NCI-H82 (cell line): ENCODE measurements at places on chromosomes 2 and 18.

- DNase-seq: peak; percentile 48
Measured at GRCh38 chr2:231017231-231017598, 20.1 kb upstream of the C2orf72 start.

DNA sequence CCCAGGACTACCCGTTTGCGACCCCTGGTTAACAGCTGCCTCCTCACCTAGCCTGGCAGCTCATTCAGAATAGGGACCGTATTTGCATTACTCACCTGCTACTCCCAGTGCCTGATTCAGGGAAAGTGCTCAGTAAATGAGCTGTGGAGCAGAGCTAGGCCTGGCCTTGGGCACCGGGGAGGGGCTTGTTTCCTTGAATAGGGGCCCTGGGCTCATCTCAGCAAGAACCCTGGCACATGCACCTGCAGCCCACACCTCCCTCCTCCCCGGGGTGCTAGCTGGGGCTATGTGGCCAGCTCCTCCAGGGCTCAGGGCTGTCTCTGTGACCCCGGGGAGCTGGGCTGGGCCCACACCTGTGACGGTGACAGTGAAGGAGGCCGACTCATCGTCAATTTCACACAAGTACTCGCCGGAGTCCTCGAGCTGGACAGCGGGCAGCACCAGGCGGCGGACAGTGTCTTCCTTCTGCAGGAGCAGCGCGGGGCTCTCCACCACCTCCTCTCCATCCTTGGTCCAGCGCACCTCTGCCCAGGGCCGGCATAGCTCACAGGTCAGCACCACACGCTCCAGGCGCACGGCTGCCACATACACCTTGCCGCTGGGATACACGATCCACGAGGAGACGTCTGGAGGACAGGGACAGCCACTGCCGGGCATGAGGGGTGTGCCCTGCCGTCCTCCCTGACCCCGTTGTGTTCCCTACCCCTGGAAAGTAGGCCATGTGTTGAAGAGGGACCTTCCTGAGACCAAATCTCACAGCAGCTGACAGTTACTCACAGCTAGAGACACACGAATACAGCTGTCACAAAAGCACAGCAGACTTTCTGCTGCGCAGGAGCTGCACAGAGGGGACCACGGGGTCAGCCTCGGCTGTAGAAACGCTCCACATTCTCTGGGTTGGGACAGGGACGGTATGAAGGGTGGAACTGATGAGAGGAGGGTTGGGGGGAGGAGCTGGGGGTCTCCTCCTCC, 9.0 kb downstream of the OBSL1 start:
- DNase-seq: no peak

- peak; percentile 58 for DNase-seq
Measured at GRCh38 chr2:85547089-85547858, 8.3 kb downstream of the MAT2A start.

- DNase-seq: no peak
Measured at GRCh38 chr2:220660277-220661145, 911.6 kb downstream of the EPHA4 start.

DNA sequence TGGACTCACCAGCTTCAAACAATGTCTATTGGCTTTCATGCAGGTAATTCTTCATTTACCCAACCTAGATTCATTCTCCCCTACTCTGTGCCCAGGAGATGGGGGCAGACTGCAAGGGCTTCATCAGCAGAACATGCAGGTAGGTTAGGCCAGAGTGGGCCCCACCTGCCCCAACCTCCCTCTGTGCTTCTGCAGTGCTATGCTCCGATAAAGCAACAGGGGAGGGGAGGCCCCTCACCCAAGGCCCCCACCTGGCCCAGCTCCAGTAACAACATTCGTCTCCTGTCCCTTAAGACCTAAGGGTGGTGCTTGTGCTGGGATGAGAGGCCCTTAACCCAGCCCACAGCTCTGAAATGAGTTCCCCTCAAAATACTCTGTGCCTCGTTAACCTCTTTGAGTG, 16.7 kb upstream of the GYPC start:
- no peak for DNase-seq

DNA sequence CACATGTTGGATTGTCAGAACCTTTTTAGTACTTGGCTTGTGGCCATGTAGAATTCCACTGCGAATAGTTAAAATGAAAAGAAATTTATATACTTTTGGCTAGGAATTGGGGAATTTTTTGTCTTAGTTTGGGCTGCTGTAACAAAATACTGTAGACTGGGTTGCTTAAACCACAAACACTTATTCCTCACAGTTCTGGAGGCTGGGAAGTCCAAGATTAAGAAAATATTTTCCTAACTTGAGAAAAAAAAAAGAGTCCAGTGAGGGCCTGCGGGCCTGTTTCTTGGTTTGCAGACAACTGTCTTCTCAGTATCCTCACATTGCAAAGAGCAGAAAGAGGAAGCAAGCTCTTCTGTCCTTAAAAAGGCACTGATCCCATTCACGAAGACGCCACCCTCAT, 81.9 kb downstream of the CD226 start:
- no peak for DNase-seq

- DNase-seq: no peak
Measured at GRCh38 chr2:96887493-96888012, 17.7 kb upstream of the SEMA4C start.

DNA sequence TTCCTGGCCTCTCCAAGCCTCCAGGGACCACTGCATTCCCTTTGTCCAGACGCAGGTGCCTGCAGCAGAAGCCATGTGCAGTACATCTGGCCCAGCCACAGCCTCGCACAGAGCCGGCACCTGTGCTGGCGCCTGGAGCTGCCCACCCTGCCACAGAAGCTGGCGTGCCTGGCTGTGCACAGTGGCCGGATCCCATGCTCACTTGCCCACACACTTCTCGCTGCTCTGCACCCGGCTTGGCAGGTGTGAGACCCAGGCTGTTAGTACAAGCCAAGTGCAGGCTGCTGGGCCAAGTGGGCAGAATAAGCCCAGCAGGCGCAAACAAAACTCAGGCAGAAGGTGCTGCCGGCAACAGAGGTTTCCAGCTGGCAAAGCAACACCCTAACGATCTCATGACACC, 124.5 kb upstream of the CCDC150 start:
- no peak for DNase-seq

DNA sequence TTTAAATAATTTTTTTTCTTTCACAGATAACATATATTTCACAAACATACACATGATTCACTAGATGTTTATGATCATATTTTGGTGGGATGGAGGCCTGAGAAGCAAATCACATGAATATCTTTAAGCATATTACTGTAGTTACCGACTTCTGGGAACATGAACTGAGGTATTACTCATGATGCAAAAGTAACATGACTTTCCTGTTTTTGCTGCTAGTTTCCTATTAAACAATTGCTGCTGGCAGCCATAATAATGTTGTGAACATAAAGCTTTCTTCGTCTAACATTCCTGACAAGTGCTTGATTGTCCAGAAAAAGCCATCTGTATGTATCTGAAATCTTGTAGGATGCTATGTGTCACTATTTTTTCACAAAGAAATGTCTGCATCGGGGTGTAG, 145.4 kb downstream of the MTX2 start:
- DNase-seq: no peak

GRCh38 chr2:25749676-25750075, 76.3 kb upstream of the DTNB start:
- DNase-seq: no peak

- DNase-seq: peak; percentile 58
Measured at GRCh38 chr2:139162456-139162855, 382.3 kb upstream of the NXPH2 start.

DNA sequence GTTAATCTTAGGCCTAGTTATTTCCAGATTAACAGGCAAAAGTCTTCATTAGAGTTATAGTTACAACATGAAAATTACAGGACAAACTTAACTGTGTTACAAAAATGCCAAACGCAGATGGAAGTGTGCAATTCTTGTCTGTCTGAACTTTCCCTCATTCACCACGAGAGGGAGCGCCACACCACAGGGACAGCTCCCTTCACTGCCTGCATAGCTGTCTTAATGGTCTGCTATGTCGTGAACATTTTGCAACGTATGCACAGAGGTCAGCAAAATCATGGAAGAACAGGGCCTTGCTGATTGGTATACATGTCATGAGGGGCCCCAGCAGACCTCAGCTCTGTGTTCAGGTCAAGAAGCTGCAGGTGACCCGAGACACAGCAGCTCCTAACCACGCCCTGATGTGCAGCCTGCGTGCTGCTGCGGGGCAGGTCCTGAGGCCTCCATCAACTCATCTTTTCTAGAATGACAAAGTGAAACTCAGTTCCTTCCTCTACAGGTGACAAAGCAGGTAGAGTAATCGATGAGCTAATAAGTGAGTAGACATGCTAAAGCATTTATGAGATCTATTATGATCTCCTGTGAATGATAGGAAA, 78.8 kb upstream of the ATP8B1 start:
- peak; percentile 85 for DNase-seq

DNA sequence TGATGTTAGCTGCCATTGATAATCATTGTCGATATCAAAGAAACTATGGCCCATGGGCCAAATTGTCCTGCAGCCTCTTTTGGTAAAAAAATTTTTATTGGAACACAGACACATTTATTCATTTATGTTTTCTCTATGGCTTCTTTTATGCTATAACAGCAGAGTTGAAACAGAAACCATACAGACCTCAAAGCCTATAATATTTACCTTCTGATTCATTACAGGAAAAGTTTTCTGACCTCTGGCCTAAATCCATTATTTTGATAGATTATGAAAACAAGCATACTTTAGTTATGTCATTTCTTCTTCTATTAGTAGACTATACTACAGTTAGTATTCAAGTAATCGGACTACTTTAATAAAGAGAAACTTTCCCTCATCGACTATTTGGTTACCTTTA, 349.7 kb upstream of the GALNT5 start:
- DNase-seq: no peak

GRCh38 chr2:222774941-222775340, 85.9 kb upstream of the ACSL3 start:
- DNase-seq: no peak

DNA sequence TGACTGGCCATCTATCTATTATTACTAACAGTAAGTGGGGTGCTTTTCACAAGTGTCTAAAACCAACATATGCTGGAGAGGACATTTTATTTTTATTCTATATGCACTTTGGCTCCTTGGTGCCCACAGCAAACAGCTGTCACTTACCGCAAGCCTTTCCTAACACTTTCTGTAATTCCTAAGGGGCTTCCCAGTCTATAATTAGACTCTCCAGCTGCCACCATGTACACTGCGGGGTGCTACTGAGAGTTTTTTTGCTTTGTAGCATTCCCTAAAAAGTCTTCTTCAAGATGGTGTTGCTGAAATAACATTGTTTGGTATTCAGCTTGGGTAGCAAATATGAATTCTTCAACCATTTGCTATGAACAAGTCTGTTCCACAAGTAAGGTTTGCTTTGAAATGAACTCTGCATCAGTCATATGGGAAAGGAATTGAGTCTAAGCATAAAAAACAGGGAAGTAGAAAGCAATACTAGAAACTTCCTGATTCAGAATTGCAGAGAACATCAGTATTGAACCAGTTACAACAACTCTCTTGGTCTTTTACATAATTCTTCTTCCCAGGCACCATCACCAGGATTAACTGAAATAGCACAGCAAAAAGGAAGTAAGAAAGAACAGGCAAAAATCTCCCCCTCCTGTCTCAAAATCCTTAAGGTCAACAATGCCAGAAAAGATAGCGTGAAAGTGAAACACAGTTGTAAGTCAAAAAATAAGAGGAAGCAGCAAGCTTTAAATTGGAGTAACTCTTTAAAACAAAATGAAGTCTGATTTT, 28.6 kb downstream of the EPB41L3 start:
- DNase-seq: peak; percentile 86

- no peak for DNase-seq
Measured at GRCh38 chr2:217523286-217523685, 479.5 kb downstream of the TNS1 start.

GRCh38 chr2:222039821-222040220, 259.0 kb downstream of the PAX3 start:
- DNase-seq: no peak

DNA sequence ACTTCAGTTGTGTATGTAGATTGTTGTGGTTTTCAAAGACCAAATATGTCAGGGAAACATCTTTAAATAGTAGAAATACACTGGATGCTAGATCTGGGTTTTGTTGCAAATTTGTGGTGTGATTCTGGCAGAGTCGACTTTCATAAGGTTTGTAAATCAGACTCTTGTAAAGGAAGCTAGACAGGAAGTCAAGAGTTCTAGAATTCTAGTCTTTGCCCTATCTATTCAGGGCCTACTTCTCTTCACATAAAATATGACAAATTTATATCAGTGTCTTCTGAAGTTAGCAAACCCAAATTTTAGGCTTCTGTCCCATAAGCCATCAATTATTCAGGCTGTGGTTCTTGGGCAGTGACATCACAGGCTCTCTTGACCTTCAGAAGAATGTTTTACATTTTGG, 1579.2 kb upstream of the PIK3C3 start:
- no peak for DNase-seq

GRCh38 chr2:59691518-59692190, 861.8 kb downstream of the BCL11A start:
- no peak for DNase-seq

GRCh38 chr2:195818526-195818925, 161.5 kb downstream of the SLC39A10 start:
- peak; percentile 29 for DNase-seq

- DNase-seq: no peak
Measured at GRCh38 chr18:74082742-74083556, 64.7 kb downstream of the FBXO15 start.

GRCh38 chr2:73203055-73203681, 794 bp downstream of the NOTO start:
- DNase-seq: peak; percentile 79

- peak; percentile 92 for DNase-seq
Measured at GRCh38 chr2:235666213-235666781, 172.5 kb downstream of the AGAP1 start.

GRCh38 chr2:27496357-27497287, at the start of gene GCKR:
TSS of gene GCKR (plus strand) at chr2:27496839. CDS start at chr2:27496905, 66 bp downstream.
- no peak for DNase-seq

GRCh38 chr2:229370509-229370908, 99.4 kb upstream of the PID1 start:
- no peak for DNase-seq

DNA sequence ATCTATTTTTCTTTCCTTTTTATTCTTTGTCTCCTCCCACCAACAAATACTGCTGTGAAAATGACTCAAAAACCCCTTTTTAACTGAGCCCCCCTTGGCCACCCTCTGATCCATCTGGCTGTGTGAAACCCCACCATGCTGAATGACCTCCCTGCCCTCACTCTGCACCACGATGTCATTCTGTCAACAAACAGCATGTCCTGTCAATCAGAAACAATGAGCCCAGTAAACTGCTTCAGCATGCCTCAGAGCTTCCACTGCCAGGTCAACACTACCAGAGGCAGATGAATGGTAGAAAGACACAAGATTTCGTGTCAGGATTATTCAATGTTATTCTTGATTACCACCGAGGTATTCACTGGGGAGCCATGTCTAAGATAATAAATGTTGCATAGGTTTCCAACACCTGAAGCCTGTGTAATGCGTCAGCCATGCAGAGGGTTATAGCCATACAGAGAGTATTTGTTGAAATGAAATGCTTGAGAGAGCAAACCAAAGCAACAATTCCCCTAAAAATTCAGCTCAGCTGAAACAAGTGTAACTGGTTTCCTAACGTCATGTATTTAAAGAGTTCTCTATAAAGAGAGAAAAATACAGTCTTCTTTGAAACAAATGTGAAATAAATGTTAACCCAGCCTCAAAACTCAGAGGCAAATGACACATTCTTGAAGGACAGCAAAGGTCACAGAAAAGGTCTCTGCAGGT, 76.7 kb downstream of the LRP2 start:
- no peak for DNase-seq

- no peak for DNase-seq
Measured at GRCh38 chr18:63708650-63709049, 5.9 kb downstream of the SERPINB11 start.
